ENCODE measurements at places on chromosomes 7 and 10. TPM values are rescaled to one million over a fixed set of nuclear protein-coding genes. Genes with fewer than 3 reads are reported as not detected.

- DNase-seq = peak; percentile 29
Measured at GRCh38 chr7:81298951-81299666, 380.3 kb upstream of the SEMA3C start.

DNA sequence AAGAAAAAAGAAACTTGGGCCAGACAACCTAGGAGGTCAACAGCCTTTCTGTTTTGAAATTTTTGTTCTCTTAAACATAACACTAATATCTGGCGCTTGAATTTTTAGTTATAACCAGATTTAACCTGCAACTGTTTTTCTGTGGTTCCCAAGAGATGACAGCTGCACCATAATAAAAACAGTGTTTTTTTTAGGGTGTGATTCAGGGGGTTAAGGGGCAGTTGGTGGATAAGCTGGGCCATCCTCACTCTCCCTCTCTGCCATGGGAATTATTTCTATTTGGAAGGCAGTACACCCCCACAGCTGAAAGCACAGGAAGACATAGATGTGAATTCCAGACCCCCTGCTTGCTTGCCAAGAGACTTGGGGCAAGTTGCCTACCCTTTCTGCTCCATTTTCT is 20.1 kb upstream of the TM9SF3 start:
- DNase-seq = no peak

DNA sequence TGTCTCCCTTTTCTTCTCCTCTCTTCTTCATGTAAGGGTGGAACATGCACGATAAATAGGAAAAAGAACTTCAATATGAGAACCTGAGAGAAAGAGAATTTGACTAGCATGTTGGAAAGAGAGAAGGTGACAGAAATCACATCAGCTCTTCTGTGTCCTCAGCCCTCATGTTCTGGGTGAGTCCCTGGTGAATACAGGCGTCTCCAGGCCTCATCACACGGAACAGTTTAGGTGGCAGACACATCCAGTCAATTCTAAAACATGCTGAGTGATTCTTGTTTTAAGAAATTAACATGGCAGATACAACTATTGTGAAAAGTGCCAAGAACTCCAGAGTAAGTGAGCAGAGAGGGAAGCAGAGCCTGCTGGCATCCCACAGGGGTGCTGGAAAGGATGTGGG is 96.1 kb downstream of the FAM107B start:
- DNase-seq = no peak

Gene NUTM2A
- total RNA-seq = 0.59 TPM

GRCh38 chr7:88111140-88111743 is 108.6 kb downstream of the SRI start:
- peak; percentile 36 for DNase-seq

GRCh38 chr10:102831322-102832071 is 5.7 kb downstream of the CYP17A1 start:
- no peak for DNase-seq

Gene OR2A12
- total RNA-seq = not detected

Gene PI4K2A
- total RNA-seq = 20.0 TPM

DNA sequence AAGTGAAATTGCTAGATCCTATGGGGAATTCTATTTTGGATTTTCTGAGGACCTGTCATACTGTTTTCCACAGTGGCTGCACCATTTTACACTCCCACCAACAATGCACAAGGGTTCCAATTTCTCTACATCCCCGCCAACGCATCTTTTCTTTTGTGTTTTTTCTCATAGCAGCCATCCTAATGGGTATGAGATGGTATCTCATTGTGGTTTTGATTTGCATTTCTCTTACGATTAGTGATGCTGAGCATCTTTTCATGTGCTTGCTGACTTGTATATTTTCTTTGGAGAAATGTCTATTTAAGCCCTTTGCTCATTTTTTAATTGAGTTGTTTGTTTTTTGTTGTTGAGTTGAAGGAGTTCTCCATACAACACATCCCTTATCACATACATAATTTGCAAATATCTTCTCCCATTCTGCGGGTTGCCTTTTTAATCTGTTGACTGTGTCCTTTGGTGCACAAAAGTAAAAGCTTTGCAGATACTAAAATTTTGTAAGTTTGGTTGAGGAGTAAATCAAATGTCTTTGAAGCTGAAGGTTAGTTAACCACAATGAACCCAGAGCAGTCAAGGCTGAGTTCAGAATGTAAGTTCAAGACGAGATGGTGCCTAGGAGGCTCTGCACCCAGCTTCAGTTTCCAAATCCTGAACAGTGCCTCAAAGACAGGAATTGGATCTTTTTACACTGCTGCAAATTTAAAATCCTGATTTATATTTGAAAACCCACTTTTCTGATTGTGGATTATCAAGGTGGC is 195.4 kb downstream of the COBL start:
- DNase-seq = no peak

Gene GPR37
- 2.2 TPM for total RNA-seq

DNA sequence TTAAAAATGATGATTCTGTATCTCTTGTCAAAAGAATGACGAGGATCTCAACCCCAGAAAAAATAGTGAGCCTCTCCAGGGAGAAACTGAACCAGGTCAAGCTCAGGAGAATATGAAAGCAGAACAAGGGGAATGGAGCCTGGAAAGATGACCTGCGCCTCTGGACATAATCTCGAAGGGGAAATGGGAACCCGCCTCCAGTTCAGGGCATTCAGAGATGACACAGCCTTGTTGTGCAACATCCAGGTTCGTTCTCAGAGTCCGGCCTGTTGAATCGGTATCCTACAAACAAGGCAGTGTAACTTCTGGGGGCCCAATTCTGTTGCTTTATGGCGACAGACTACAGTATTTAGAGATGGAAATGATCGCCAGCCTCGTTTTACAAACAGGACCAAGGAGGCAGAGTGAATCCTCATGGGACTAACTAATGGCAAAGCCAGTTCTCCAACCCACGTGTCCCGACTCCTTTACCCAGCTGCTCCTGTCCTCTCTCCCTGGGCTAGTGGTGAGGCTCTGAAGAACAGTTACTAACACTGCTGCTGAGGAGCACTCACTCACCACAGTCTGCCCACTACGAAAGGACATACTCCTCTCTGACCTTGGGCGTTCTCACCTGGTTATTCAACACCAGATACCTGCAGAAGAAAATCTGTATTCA is 67.6 kb downstream of the JAZF1 start:
- DNase-seq = no peak

Gene C10orf105
- not detected for total RNA-seq

- DNase-seq = no peak
Measured at GRCh38 chr10:99888622-99889021, 106.2 kb downstream of the ABCC2 start.

- DNase-seq = no peak
Measured at GRCh38 chr10:44911081-44911540, at the start of gene TMEM72. Gene TMEM72, plus strand, starts transcription at chr10:44911337. Its CDS starts 176 bp downstream, at chr10:44911513.

GRCh38 chr10:48400129-48400849 is 93.8 kb downstream of the MAPK8 start:
- no peak for DNase-seq

- DNase-seq = no peak
Measured at GRCh38 chr7:158616050-158616449, 28.4 kb upstream of the PTPRN2 start.

DNA sequence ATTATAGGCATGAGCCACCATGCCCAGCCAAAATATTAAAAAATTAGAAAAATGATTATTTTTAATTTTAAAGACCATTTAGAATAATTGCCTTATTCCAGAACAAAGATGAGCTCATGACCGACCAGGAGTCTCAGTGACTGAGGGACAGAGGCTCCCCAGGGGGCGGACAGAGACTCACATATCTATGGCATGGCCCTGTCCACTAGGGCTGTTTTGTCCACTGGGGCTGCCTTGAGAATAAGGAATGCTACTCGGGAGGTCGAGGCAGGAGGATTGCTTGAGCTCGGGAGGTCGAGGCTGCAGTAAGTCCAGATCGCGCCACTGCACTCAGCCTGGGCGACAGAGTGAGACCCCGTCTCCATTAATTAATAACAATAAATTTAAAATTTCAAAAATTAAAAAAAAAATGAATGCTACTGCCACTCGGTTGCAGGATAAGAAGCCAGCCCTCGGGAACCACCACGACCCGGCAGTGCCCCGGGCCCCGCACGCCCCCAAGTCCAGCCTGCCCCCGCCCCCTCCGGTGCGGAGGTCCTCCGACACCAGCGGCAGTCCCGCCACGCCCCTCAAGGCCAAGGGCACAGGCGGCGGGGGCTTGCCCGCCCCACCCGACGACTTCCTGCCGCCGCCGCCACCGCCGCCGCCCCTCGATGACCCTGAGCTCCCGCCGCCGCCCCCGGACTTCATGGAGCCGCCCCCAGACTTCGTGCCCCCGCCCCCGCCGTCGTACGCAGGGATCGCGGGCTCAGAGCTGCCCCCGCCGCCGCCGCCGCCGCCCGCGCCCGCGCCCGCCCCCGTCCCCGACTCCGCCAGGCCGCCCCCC is 128.6 kb downstream of the APBB1IP start:
- DNase-seq = no peak

Gene NME8
- not detected for total RNA-seq

Gene SYT15B
- total RNA-seq = 0.37 TPM

- DNase-seq = no peak
Measured at GRCh38 chr10:111545861-111546605, 469.2 kb downstream of the ADRA2A start.

GRCh38 chr7:67391168-67391567 is 394.5 kb downstream of the TYW1 start:
- no peak for DNase-seq

DNA sequence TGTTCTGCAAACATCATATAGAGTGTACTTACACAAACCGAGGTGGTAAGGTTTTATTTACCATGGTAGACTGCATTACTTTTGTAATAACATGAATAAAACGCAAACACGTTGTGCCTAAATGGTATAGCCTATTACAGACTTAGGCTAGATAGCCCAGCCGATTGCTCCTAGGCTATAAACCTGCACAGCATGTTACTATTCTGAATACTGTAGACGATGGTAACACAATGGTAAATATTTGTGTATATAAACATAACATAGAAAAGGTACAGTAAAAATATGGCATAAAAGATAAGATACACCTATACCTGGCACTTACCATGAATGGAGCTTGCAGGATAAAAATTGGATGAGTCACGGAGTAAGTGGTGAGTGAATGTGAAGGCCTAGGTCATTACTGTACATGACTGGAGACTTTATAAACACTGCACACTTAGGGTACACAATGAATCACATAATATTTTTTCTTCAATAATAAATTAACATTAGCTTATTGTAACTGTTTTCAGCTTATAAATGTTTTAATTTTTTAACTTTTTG is 16.3 kb downstream of the AKR1D1 start:
- no peak for DNase-seq

- no peak for DNase-seq
Measured at GRCh38 chr10:64515970-64516699, 994.9 kb downstream of the REEP3 start.

Gene CFAP58
- 0.91 TPM for total RNA-seq

Gene BBS9
- 7.1 TPM for total RNA-seq

GRCh38 chr10:124057601-124058000 is 35.8 kb downstream of the CHST15 start:
- DNase-seq = no peak

Gene NRAP
- total RNA-seq = not detected

GRCh38 chr10:77877441-77878344 is 48.9 kb downstream of the DLG5 start:
- DNase-seq = no peak

Gene MBL2
- not detected for total RNA-seq

- no peak for DNase-seq
Measured at GRCh38 chr7:155188357-155188756, 109.3 kb upstream of the INSIG1 start.

- peak; percentile 48 for DNase-seq
Measured at GRCh38 chr7:2864999-2865670, 21.0 kb upstream of the GNA12 start.

DNA sequence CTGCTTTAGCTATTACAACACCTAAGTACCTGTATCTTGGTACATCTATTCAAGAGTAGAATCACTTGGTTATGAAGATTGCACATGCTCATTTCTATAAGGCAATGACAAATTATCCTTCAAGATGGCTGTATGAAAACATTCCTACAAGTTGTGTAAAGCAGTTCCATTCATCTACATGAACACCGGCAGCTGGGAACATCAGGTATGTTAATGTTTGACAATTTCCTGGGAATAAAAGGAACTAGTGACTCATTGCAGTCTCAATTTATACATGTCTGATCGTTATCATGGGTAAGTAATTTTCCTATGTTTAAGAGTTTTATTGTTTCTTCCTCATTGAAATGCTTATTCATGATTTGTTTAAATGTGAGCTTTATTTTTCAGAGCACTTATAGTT is 203.2 kb upstream of the SEMA3E start:
- no peak for DNase-seq

GRCh38 chr10:21888959-21889358 is 114.6 kb downstream of the DNAJC1 start:
- no peak for DNase-seq

DNA sequence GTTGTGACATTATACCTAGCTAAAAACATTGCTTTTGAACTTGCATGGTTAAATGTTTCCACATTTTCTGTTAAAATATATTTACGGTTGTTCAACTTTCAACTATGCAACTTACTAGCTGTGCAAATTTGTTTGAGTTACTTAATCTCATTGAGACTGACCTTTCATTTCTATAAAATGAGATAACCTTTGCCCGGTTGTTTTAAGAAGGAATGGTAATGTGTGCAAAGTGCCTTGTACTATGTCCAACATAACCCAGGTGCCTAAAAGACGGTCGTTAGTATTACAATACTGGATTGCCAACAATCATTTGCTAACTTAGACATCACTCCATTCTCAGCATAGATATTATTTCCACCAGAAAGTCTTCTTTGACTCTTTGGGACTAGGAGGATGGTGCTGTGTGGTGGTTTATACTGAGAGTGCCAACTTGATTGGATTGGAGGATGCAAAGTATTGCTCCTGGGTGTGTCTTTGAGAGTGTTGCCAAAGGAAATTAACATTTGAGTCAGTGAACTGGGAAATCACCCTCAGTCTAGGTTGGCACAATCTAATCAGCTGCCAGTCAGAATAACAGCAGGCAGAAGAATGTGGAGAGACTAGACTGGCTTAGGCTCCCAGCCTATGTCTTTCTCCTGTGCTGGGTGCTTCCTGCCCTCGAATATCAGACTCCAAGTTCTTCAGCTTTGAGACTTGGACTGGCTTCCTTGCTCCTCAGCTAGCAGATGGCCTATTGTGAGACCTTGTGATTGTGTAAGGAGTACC is 85.2 kb upstream of the PDSS1 start:
- no peak for DNase-seq

DNA sequence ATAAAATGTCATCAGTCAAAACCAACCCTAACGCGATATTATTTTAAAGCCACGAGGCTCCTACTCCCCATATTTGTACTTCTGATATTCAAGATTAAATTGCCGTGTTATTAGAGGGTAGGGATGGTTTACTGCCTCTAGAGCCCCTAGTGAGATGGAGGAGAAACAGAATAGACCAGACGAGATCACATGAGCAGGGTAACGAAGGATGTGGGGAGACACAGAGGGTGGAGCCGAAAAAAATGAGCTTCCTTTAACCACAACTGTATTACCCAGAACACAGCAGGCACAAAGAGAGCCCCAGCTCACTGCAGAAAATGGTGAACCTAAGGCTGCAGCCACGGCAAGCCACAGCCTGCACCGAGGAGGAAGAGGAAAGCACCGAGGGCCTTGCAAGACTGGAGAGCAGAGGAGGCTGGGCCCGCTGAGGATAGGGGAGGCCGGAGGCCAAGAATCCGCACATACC is 14.3 kb downstream of the ZC3HAV1 start:
- no peak for DNase-seq

GRCh38 chr10:121054874-121055273 is 203.7 kb downstream of the WDR11 start:
- no peak for DNase-seq

Gene TFR2
- total RNA-seq = 11.8 TPM

Gene C10orf67
- not detected for total RNA-seq

Measured in HCT116 (cell line).